ENCODE measurements at places on chromosomes 12 and 14.

DNA sequence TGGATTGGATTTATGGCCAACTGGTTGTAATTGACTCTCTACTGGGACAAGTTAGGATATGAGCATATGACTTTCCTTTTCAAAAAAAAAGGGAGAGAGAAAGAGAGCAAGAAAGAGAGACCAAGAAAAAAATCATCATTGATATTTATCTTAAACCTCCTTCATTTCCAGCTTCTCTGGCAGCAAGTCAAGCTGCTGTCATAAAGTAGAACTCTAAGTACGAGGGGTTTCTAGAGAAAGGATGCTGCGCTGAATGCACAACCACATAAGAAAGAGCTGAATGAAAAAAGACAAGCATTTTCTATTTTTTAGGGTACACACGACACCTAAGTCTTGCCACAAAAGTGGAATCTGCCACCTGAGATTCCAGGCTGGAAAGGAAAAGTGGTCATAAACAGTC, 182.6 kb downstream of the SLC25A21 start:
- no peak for DNase-seq

GRCh38 chr14:89641495-89642175, 224.6 kb upstream of the FOXN3 start:
- no peak for DNase-seq

DNA sequence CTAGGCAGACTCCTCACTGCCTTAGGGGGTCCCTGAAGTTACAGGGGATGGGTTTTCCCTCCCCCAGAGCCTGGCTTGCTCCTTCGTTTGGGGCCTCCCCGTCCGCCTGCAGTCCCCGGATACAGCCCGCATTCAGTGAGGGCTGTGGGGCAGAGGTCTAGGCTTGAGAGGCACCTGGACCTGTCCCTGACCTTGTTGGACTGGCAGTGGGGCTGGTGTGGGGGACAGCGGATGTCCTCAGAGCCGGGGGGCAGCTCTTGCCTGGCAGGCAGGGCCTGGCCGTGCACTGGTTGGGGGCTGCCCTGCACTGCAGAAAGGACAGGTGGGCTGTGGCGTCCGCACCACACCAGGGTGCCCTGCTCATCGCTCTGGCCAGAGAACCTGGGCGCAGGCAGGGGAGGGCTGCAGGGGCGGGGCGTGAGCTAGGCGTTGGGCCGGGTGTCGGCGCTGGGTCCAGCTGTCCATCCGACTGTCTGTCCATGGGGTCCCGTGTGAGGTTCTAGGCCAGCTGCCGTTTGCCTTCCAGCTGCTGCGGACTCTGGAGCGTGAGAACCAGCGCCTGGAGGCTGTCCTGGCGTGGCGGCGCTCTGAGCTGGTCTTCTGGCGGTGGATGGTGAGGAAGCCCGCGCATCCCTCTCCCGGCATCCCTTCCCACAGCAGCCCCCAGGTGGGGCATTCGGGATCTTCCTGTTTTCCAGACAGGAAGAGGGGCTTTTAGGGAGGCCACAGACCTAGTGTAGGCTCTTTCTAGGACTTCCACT, 6.0 kb downstream of the TEDC1 start:
- peak; percentile 1 for DNase-seq

GRCh38 chr12:2732290-2732689, 62.5 kb upstream of the FKBP4 start:
- DNase-seq = no peak

DNA sequence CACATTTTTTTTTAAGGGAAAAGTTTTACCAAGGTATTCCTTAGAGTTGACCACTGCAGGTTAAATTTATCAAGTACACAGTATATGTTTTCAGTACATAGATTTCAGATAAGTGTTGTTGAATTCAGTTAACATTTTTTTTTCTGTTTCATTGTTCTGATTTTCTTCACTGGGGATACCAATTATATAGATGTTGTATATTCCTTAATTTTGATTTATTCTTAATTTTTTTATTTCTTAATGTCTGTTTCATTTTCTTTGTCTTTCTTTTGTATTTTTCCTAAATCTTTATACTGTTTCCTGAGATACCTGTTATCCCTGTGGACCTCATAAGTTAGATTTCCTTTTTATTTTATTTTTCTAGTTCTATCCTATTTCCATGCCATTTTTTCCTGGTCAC, 234.8 kb downstream of the TTC6 start:
- DNase-seq = no peak

GRCh38 chr12:4796694-4797482, 76.7 kb downstream of the GALNT8 start:
- DNase-seq = no peak

GRCh38 chr12:94047781-94048567, 100.4 kb upstream of the PLXNC1 start:
- DNase-seq = no peak

- DNase-seq = no peak
Observed at GRCh38 chr12:7610006-7610405, 55.7 kb downstream of the APOBEC1 start.

DNA sequence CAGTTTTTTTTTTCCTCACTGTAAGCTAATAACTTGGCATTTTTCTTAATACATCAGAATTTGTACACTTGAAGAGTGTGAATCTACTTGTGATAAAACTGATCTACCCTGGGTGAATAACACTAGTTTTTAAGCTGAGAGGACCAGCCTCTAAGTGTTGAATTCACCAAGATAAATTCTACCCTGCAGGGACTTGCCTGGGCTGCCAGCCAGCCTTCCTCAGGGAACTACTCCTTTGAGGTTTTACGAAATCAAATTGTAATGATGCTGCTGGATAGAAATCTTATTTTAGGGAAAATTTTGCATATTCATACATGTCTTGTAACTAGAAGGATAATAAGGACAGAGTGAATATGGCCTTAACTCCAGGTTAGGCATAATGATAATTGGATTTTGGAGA, 1.9 kb downstream of the MED21 start:
- DNase-seq = no peak

DNA sequence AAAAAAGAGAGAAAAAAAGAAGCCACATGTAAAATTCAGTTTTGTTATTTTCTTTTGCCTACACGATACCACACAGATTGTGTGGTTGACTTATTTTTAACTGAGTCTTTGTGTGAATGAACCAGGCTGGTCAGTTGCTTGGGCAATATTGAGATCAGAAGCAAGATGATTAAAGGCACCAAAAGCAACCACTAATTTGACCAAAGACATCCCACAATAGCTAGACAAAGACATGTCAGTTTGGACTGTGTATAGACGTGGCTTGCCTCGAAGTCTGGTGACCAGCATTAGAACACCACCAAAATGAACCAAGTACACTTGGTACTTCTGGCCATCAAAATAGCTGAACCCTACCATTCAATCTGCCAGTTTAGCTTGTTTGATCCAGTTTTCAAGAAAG, 340.6 kb upstream of the TBX3 start:
- no peak for DNase-seq

GRCh38 chr12:79294590-79294989, 396.2 kb downstream of the PAWR start:
- no peak for DNase-seq
